T-cell (primary cell): ENCODE measurements at places on chromosomes 11 and 22.

DNA sequence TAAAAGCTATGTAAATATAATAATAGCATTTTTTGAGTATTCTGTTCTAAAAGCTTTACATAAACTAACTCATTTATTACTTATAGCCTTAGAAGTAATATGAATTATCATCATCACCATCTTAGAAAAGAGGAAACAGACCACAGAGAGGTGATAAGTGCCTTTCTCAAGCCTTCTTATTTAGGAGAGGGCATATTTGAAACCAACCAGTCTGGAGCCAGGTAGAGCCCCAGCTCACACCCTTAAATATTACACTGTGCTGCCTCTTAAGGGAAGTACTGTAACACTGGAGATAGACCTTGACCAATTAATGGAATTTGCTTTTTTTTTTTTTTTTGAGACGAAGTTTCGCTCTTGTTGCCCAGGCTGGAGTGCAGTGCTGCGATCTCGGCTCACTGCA is 2.3 kb downstream of the BCO2 start:
- no peak for DNase-seq

GRCh38 chr11:10807493-10808234 is 1.1 kb downstream of the EIF4G2 start:
- DNase-seq = peak; percentile 30

DNA sequence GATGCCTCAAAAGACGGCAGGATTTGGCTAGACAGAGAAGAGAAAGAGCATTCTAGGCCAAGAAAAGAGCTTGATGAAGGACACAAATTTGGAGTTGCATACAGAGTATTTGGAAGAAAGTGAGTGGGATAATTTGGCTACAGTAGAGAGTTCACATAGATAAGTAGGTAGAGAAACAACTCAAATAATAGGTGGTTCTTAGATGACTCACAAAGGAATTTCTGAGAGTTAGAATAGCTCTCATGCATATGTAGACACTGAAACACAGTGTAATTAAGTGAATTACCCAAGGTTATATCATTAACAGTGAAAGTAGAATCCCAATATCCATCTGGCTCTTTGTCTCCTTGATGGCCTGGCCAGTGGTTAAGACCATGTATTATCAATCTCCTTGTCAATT is 228.6 kb upstream of the DDI1 start:
- no peak for DNase-seq

GRCh38 chr22:37267135-37267587 is 15.1 kb upstream of the CYTH4 start:
- peak; percentile 65 for DNase-seq

DNA sequence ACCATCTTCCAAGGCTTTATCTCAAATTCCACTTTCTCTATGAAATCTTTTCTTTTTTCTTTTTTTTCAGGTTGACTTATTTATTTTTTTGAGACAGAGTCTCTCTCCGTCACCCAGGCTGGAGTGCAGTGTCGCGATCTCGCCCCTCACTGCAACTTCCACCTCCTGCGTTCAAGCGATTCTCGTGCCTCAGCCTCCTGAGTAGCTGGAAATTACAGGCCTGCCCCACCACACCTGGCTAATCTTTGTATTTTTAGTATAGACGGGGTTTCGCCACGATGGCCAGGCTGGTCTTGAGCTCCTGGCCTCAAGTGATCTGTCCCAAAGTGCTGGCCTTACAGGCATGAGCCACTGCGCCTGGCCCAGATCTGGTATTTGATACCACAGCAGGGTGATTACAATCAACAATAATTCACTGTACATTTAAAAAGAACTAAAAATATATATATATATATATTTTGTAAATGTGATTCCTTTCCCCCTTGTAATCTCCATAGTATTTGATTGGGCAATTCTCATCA is 121.5 kb downstream of the MSANTD4 start:
- DNase-seq = no peak

GRCh38 chr11:79122759-79123158 is 318.1 kb downstream of the TENM4 start:
- DNase-seq = no peak

- no peak for DNase-seq
Measured at GRCh38 chr11:65356394-65356972, 1.9 kb downstream of the TIGD3 start.
